Stimulated activated CD4-positive, alpha-beta T cell treated with anti-CD3 and anti-CD28 coated beads, Interleukin-15, amount 100 ng/mL, for 1 hour (primary cell): ENCODE measurements at places on chromosomes 4 and X.

GRCh38 chr4:93184053-93184452 lies 644.5 kb upstream of the ATOH1 start:
- no peak for DNase-seq

- no peak for DNase-seq
These were observed 107.6 kb upstream of the FAM9C start for GRCh38 chrX:13151828-13152517.

DNA sequence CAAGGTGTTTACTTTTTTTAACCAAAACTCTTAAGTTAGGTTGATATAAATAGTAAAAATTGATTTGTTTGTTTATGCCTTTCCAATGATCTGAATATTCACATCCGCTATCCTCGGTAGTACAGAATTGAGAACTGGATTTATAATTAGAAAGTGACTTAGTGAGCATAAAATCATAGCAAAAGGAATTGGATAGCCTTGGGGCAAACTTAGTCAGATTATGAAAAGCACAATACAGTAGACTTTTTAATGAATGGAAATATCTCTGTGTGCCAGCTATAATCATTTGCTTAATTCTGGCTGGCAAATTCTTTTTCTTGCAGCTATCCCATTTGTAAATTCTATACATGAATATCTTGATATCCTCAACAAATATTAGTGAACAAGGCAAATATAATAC lies 713.5 kb downstream of the ADGRL3 start:
- no peak for DNase-seq

DNA sequence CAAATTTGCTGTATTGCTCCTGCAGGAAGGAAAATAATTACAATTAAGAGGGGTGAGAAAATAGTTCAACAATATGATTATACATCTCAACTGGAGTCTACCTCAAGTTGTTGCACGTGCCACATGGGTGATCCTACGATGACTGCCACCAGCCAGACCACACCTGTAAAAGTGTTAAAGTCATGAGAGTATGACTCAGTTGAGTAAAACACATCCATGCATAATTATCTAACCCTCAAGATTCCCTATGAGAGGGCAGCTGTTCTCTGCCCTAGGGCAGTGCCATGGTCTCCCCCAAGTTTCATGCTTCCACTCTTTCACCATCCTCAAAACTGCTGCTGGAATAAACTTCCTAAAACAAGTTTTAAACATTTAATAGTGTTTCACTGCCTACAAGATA lies 44.1 kb downstream of the QRFPR start:
- DNase-seq, result no peak

DNA sequence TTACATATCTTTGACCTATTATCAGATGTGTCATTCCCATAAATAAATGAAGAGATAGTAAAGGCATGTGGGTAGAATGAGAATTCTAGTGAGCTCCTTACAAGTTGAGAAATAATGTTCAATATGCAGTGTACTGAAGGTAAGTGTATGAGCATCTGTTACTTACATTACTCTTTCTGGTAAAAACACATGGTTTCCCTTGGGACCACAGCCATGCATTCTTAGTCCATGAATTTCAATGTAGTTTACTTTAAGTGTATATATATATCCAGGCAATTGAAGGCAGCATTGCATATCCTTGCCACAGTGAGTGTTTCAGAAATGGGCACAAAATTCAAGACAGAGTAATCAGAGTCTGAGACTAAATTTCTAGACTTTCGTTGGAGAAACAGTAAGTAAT lies 277.2 kb downstream of the CXXC4 start:
- DNase-seq, result no peak
